ENCODE measurements at places on chromosomes 1 and 21.

DNA sequence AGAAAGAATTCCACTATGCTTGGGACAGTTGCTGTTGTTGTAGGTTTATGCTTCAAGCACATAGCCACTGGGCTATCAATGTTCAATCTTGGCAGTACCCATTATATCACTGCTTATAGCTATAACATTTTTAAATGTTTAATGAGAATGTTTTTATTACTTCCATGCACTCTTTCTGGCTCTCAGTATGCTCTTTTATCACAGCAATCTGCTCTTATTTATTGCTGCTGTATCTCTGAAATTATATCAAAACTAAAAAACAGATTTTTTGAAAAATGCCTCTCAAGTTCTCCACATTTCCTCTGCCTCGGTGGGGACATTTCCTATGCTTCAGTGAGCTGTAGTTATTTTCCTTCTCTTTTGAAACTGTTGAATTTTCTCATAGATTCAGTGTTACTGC, 5.4 kb upstream of the SGIP1 start:
- DNase-seq = no peak

- no peak for DNase-seq
Observed at GRCh38 chr1:187665483-187665882, 836.7 kb downstream of the PLA2G4A start.

GRCh38 chr1:17865912-17866739, 111.0 kb downstream of the ACTL8 start:
- DNase-seq = no peak

- DNase-seq = no peak
Observed at GRCh38 chr1:2597441-2598328, 11.1 kb downstream of the PRXL2B start.

GRCh38 chr1:50488356-50488755, 65.1 kb upstream of the DMRTA2 start:
- DNase-seq = no peak

DNA sequence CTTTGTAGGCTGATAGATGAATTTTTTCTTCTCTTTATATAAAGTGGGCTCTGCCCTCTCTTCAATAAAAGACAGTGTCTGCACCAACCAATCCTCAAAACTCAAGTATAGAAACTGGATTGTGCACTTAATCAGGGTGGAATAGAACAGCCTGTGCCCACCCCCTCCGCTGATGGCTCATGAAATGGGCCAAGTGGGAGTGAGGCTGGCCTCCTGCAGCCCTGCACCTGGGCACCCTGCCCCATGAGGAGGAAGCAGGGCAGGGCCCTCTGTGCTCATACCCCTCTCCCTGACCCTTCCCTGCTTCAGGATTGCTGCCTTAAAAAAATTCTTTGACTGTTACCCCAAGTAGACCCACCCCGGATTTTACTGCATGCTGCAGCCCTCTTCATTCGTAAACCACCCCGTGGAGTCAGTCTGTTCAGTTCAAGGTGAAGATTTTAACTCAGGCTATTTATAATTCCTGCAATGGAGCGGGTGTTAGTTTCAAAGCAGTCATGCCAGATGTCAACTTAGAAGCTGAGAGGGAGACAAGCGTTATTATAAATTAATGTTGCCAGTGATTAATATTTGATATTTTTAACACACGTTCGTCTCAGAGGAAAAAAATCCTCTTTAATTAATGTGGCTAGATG, 15.8 kb downstream of the PROK1 start:
- no peak for DNase-seq
